ENCODE measurements at places on chromosomes 7 and 10.

DNA sequence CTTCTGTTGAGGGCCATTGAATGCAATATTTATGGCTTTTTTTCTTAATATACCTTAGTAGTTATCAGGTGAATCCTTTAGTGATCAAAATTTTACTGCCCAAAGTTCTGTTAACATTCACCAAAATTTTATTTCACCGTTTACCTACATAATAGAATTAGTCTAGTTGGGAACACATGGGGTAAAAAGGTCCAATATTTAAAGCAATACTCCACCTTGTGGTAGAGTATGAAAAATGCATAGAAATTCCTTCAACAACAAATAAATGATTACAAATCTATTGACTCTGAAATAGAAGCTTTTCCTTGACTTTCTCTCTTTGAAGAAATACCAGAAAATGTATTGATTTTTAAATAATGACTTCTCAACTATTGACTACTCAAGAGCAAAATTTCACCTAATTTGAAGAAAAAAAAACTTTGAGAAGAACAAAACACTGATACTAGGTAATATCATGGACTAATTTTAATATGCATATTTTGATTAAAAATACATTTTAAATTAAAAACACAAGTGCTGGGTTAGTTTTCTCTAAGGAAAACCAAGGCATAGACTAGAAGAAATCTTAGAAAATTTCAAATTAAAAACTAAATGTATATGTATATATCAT, 43.3 kb downstream of the POLR1F start:
- no peak for DNase-seq

GRCh38 chr10:48272682-48273081, 1.8 kb downstream of the FRMPD2 start:
- DNase-seq: no peak

- no peak for DNase-seq
Observed at GRCh38 chr7:101218236-101219125, 516 bp downstream of the ZNHIT1 start.

GRCh38 chr10:110892602-110893288, 21.0 kb downstream of the PDCD4 start:
- DNase-seq: no peak

DNA sequence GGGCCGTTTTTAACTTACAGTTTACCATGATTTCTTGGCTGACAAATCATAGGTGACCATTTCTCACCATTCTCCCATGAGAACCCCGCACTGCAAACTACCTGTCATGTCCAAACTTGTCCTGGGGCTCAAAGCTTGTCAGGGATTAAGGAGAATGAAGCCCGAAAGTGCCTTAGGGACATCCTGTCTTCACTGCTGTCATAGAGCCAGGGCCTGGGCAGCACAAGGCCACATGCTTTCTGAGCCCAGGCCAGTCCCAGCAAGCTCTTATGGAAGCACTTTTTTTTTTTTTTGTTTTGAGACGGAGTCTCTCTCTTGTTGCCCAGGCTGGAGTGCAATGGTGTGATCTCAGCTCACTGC, 33.9 kb downstream of the CCM2 start:
- DNase-seq: no peak

DNA sequence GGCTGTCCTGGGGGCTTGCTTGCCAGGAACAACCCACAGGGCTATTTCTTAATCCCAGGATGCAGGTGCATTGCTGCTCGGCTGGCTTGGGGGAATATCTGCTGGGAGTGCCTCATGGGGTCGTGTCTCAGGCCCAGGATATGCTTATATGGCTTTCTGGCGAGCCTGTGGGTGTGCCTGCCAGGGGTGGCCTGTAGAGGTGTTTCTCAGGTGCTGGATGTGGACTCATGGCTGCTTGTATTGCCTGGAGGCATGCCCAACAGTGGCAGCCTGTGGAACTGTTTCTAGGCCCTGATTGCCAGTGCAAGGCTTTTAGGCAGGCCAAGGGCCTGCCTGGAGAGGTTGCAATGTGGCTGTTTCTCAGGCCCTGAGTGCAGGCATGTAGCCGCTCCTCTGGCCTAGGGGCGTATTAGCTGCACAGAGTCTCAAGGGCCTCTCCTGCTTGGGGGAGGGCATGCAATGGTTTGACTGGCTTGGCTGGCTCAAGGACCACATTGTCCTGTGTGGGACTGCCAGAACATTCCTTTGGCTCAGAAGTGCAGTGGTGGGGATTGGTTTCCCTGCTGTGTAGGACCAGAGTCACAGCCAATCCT, 202.1 kb downstream of the ATRNL1 start:
- no peak for DNase-seq

DNA sequence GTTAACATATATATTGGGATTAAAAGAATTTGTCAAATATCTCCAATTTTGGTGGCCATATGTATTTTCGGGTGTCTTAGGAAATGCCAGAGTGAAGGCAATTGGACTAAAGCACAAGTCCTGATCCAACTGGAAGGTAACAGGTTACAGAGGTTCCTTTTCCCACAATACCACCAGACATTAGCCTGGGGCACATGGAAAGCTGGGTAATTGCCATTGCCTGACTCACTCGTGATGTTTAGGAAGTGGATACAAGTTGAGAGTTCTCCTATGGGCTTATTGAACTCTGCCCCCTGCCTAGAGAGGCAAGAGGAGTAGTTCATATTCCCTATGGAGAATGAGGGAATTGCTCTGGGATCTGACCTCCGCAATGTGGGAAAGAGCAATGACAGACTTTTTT, 5.7 kb downstream of the DNAH11 start:
- DNase-seq: no peak

DNA sequence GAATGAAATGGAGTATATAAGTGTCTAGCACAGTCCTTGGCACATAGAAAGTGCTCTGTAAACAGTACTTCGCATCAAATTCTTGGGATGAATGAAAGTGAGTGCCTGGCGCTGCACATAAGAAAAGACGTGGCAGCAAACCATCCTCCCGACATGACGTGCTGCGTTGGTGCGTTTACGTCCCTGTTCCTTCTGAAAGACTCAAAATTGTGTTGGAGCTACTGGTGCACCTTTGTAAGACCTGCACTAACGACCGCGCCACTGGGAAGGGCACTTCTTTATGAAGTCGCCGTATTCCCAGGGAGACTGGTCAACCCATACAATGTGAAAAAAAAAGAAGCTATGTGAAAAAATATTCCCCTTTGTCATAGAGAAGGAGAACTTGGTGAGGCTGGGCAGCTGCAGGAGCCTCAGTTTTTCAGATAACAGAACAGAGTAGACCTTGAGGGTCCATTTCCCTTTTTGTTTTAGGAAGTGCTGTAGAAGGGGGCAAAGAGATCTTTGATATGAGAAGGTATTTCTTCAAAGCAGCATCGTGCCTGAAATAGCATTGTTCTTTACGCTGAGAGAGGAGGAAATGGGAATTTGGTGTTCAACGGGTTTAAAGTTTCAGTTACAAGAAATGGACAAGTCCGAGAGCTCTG, 91.7 kb downstream of the PTPRE start:
- no peak for DNase-seq

DNA sequence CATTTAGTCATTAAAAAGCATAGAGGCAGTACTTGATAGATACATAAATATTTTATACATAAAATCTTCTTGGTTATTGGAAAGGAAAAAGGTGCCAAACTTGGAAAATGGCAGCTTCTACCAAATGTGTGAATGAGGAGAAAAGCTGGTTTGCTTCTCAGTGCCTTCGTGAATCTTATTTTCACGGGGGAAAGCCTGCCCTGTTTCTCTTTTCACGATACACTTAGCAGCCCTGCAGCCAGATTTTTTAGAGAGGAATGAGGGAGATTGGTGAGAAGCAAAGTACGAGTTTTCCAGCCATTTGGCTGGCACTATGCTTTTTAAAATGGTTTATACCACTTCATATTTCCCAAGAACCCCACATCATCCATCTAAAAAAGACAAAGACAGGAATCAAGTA, 22.9 kb upstream of the C1QL3 start:
- DNase-seq: no peak

DNA sequence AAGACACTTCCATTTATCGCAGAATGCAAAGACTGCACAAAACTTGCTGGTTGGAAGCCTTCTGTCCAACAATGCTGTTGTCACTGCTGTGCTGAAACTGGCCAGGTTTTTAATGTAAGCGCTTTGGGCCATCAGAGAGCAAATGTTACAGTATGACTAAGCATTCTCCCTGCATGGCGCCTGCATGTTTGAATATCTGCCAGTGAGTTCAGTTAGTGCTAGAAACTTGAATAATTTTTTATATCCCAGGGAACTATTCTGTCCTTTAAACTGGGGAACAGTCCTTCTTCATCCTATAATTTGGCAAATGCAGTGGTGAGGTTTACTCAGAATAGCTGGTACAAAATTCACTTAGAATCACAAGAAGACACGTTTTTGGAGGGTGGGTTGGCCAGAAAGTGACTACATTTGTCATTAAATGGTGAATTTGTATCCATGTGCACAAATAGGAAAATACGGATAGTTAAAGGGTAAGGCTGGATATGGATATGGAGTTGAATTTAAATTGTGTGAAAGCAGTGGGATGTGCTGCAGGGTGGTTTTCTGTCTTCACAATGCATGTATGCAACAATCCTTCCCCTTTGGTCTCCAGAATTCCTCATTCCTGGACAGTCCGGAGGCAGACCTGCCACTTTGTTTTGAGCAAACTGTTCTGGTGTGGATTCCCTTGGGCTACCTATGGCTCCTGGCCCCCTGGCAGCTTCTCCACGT, 1.7 kb downstream of the ABCC2 start:
- no peak for DNase-seq

GRCh38 chr10:22737587-22737986, 23.2 kb upstream of the PIP4K2A start:
- DNase-seq: no peak

DNA sequence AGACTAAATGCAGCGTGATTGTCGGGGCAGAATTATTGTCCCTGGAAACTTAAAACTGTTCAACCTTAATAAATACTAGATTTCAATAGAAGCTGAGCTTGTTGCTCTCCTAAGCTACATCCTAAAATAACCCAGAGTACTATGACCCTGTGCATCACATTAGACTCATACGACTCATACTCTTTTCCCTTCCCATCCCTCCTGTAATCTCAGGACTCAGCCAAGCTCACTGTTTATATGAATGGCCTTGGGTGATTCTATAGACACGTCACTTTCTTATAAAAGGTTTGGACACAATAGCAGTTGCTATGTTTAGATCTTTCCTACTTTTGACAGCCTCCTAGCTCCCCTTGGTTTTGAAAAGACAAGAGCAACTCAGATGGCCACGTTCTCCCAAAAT, 17.2 kb downstream of the TCF7L2 start:
- no peak for DNase-seq

DNA sequence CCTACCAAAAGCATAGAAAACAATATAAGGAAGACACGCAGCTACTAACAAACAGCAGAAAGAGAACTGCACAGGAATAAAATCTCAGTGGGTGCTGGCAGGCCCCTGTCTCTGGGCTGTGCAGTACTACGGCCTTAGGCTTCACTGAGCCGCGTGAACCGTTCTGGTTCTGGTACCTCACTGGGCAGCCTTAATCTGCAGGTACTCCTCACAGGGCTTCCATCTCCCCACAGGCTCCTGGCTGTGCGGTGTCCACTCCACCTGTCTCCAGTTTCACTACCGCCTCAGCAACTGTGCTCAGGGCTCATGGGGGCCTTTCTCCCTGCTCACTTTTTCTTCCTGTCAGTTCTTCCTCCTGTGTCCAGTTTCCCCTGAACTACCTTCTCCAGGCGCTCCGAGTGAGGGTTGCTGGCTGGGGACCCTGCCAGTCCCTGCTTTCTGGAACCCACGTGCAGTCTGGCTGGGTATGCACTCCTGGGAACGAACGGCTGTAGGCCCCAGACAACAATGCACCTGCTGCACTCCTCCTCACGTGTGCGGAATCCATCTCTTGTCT, 75.7 kb downstream of the VIPR2 start:
- DNase-seq: no peak

DNA sequence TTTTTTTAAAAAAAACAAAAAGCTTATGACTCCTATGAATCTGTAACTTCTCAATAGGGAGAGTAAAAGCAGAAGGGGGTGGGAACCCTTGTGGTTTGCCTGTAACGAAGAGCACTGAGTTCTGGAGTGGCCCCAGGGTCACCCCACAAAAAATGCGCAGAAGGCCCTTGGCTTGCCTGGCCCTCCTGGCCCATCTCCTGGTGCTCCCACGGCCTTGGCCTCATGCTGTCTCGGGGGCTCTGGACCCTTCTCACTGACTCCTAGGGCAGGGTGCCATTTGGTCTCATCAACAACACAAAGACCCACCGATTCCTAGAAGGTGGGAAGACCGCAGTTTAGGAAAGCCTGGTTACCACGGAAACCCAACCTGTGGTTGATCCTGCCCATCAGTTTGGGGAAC, 40.8 kb downstream of the ZNF467 start:
- DNase-seq: no peak

- DNase-seq: no peak
Observed at GRCh38 chr10:23412223-23412622, 26.7 kb upstream of the OTUD1 start.
